ENCODE measurements at places on chromosomes 13 and 19. TPM values are rescaled to one million over a fixed set of nuclear protein-coding genes. Genes with fewer than 3 reads are reported as not detected.

LGALS13 gene
- not detected for total RNA-seq

ZNF69 gene
- 4.1 TPM for total RNA-seq

PSG7 gene
- not detected for total RNA-seq

NRTN gene
- under 0.01 TPM for total RNA-seq

ATP4B gene
- total RNA-seq = not detected

FUT3 gene
- not detected for total RNA-seq

GRK1 gene
- total RNA-seq = not detected

THSD1 gene
- 3.9 TPM for total RNA-seq

ATP7B gene
- 0.79 TPM for total RNA-seq

ZNF675 gene
- total RNA-seq = 6.3 TPM

GRIK5 gene
- total RNA-seq = not detected

ETV2 gene
- total RNA-seq = 0.17 TPM

ZNF208 gene
- total RNA-seq = under 0.01 TPM

ZFP30 gene
- total RNA-seq = 10.9 TPM

GIPR gene
- total RNA-seq = 0.16 TPM

RUBCNL gene
- total RNA-seq = 1.4 TPM

PABPC3 gene
- total RNA-seq = under 0.01 TPM

APOC4 gene
- not detected for total RNA-seq

KRTDAP gene
- not detected for total RNA-seq

Measured in bronchial smooth muscle cell (primary cell).